ENCODE measurements at places on chromosomes 1 and 21. TPM values are rescaled to one million over a fixed set of nuclear protein-coding genes. Genes with fewer than 3 reads are reported as not detected.

GRCh38 chr1:21182181-21182731 is 5.6 kb upstream of the EIF4G3 start:
- no peak overlapping the region for H3K4me3 ChIP-seq
- no peak overlapping the region for H3K27ac ChIP-seq
- peaks cover 13% of the 10 kb centered on the region for H3K27me3 ChIP-seq
- DNase-seq = no peak

- H3K4me3 ChIP-seq = no peak overlapping the region
- no peaks in the 10 kb centered on the region for H3K36me3 ChIP-seq
- no peak overlapping the region for H3K27ac ChIP-seq
- no peaks in the 10 kb centered on the region for H3K27me3 ChIP-seq
- no peak for DNase-seq
Observed at GRCh38 chr21:45835301-45836267, 146.0 kb upstream of the COL6A1 start.

DNA sequence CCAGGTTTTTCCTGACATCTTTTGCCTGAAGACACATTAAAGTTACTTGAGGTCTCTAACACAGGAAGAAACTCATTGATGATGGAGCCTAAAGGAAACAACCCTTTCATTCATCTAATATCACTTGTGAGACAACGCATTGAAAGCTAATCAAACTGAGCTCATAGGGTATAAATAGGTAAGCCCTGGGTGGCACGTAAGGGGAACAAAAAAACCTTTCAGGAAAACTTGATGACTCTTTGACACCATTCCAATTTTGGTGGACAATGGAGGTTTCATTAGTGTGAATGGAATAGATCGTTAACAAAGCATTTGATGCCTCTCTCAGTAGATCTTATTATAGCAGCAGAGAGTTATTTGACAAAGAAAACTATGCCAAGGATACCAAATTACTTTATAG is 80.7 kb upstream of the DUSP10 start:
- peaks cover 3% of the 10 kb centered on the region for H3K36me3 ChIP-seq
- no peak overlapping the region for H3K27ac ChIP-seq
- no peak overlapping the region for H3K4me3 ChIP-seq
- H3K27me3 ChIP-seq = peaks cover 4% of the 10 kb centered on the region
- DNase-seq = no peak
- peaks cover 38% of the 10 kb centered on the region for H3K4me1 ChIP-seq

GRCh38 chr1:31583082-31583994 is 7.0 kb downstream of the TINAGL1 start:
- H3K27ac ChIP-seq = no peak overlapping the region
- H3K4me1 ChIP-seq = no peaks in the 10 kb centered on the region
- DNase-seq = no peak
- no peak overlapping the region for H3K4me3 ChIP-seq

Gene AVPR1B
- total RNA-seq = not detected

Gene CTNNBIP1
- total RNA-seq = 7.5 TPM
